ENCODE measurements at places on chromosomes 16 and 17.

GRCh38 chr16:71637398-71637797, 11.4 kb downstream of the MARVELD3 start:
- peak; percentile 68 for DNase-seq

GRCh38 chr17:13753154-13753553, 151.4 kb upstream of the HS3ST3A1 start:
- no peak for DNase-seq

DNA sequence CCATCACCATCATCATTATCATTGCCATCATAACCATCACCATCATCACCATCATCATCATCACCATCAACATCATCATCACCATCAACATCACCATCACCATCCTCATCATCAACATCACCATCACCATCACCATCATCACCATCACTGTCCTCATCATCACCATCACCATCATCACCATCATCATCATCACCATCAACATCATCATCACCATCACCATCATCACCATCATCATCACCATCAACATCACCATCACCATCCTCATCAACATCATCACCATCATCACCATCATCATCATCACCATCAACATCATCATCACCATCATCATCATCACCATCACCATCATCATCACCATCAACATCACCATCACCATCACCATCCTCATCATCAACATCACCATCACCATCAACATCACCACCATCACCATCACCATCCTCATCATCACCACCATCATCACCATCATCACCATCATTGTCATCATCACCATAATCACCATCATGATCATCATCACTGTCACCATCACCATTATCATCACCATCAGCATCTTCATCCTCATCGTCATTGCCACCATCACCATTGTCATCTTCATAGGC, 23.9 kb downstream of the COX4I1 start:
- DNase-seq = no peak

DNA sequence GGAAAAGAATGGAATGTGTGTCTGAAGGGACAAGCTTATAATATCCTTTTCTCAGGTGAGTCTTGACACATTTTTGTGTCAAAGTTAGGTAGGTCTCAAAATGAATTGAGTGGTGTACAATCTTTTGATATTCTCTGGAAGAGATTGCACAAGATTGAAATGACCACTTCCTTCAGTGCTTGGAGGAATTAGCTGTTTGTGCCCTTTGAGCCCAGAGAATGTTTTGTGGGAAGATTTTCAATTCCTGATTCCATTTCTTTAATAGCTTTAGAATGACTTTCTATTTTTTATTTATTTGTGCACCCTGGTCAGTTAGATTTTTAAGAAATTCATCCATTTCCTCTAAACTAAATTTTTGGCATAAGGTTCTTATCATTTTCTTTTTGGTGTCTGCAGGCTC, 1.6 kb upstream of the CCL13 start:
- DNase-seq = no peak

DNA sequence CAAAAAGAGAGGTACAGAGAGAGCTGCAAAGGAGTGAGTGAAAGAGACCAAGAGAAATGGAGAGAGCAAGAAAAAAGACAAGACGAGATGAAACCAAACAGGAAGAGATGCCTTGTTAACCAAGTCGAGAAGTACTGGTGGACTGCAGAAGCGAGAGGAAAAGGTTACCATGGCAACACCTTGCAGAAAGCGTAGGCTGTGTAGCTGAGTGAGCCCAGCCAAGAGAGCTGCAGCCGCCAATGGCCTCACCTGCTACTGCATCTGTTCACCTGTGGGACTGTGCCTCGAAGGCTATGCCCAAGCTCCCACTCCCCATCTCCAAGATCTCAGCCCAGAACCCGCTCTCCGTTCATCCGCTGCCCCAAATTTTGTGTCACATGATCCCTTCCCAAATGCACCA, 161.3 kb downstream of the SLC39A11 start:
- no peak for DNase-seq

- no peak for DNase-seq
These were observed 386 bp downstream of the CIAO3 start for GRCh38 chr16:740459-740763.
